ENCODE measurements at places on chromosomes 16 and 17.
A peak's percentile ranks its signal among the peaks of the same experiment; 100 is the strongest.

GRCh38 chr17:48893646-48894508, 1.3 kb downstream of the ATP5MC1 start:
- DNase-seq = no peak

GRCh38 chr17:66943484-66943883, 21.0 kb upstream of the CACNG4 start:
- DNase-seq = no peak

DNA sequence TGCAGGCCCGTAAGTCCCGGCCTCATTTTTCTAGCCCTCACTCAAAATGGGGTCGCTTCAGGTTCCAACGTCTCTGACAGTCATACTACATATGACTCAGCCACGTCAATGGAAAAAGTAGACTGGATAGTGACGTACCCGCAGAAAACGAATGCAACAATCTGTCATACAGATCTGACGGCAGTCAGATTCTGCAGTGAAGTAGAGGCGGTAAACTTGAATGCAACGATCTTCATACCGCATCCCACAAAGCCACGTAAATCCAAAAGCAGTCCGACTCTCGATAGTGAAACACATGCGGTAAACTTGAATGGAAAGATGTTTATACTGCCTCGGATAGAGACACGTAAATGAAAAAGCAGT, 38.4 kb upstream of the ARL4D start:
- no peak for DNase-seq

GRCh38 chr17:79777120-79777893, 641 bp upstream of the CBX2 start:
- DNase-seq = peak; percentile 80

DNA sequence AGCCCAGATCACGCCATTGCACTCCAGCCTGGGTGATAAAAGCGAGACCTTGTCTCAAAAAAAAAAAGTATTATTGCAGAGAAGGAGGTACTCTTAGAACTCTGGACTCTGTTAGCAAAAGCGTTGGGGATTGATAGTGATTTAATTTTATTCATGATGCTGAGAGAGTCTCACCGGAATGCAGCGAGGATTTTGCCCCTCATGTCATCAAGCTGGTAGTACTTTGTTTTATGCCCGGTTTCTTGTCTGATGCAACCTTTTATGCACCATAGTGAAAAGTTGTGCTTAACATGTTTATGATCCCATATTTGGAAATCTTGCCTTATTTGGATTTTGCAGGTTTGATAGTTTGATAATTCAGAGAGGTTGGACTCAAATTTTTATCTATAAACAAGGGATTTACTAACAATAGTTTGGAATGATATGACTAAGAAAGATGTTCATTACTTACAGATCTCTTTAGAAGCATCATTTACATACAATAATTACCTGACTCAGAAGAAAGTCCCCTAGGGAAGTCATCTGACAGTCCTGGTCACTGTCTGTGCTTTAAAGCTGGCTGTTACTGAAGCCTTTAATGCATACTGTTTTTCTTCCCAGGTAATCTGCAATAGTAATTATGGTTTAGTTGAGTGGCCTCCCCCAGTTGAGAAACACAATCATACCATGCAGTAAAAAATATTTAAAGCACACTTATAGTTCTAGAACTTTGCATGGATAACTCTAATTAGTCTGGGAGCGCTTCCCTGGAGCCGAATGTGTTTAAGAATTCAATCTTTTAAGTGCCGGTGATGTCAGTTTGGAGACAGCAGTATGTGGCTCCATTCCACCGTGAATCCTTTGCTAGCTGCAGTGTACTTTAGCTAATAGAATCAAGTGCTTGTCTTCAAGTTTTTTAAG, 120.9 kb downstream of the PRKCA start:
- no peak for DNase-seq

- no peak for DNase-seq
These were observed 468.8 kb upstream of the KIF2B start for GRCh38 chr17:53353919-53354351.

DNA sequence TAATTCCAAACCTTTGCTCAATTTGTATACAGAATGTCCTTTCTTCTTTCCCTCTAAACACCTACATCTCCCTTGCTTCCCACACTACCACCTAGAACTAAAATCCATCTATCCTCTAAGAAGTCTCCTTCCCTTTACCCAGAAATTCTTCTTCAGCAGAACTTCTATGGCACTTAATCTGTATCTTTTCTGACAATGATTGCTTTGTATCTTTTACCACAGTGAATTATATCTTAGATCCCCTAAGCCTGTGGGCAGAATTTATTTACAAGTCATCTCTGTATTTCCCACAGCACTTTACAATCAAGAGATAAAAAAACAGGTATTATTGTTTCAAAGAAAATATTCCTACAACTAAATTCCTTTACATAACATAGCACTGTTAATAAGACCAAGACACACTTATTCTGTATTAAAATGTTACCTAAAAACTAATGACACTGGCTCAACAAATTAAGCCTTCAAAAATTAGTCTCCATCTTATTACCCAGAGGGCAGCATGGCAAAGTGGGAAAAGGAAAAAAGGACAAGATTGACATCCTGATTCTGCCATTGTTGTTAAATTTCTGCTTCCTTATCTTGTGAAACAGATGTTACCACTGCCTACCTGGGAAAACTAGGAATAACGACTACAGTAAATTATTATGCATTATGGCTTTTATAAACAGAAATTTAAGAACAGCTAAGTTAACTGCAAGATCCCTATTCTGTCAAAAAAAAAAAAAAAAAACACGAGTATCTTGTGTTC, 42.8 kb downstream of the KANSL1 start:
- no peak for DNase-seq

DNA sequence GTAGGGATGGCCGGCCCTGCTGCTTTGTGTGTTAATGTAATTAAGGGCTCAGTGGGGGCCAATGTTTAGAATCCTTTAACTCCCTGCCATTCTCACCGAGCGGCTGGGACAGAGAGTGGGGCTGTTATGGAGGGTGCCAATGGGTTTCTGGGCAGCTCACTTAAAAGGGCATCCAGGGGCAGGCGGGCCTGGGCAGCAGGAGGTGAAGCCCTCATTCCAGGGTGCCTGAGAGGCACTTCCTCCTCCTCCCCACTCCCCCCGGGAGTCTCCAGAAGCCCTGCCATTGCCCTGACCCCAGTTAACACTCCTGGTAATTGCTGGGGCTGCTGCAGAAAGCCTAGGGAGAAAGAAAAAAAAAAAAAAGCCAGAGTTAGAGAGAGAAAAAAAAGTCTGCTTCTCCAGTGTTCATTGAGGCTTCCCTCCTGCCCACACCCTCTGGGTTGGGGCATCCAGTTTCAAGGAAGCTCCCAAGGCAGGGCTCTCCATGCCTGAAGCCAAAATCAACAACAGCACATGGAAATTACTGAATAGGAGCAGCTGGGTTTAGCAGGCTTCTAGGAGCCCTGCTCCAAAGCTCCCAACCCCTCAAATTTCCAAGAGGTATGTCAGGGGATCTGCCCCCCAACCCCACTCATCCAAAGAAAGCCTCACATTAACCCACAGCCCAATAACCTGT, 28.0 kb downstream of the CUEDC1 start:
- no peak for DNase-seq

DNA sequence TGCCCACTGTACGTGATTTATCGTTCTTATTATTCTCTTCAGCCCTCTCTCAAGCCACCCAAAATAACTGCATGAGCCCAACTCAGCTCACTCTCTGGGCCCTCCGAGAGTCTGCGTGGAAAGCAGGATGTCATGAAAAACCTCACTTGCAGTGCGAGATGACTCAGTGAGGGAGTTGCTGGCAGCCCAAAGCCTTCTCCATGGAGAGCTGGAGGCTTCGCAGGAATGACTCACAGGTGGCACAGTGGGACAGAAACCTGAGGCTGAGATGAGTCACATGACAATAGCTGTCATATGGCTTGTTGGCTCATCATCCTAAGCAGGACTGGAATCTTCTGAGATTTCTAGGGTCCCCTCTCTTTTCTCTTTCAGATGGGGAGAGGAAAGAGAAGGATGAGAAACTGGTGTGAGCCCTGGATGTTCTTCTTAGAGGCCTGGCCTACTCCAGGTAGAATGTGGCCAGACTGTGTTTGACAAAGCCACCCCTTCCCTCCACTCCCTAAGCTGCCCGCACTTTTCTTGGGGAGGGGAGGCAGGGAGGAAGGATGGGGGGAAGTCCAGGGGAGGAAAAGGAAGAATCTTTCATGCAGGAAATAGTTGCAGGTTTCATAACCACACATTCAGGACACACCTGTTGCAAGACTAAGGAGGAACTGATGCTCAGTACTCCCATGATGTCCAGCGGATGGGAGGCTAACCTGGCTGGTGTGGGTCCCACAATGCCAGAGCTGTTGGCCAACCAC, 160.6 kb upstream of the RPL38 start:
- DNase-seq = no peak

- DNase-seq = no peak
These were observed 11.3 kb upstream of the TSPOAP1 start for GRCh38 chr17:58339755-58340404.

GRCh38 chr16:83940630-83941378, 12.2 kb upstream of the OSGIN1 start:
- DNase-seq = no peak

DNA sequence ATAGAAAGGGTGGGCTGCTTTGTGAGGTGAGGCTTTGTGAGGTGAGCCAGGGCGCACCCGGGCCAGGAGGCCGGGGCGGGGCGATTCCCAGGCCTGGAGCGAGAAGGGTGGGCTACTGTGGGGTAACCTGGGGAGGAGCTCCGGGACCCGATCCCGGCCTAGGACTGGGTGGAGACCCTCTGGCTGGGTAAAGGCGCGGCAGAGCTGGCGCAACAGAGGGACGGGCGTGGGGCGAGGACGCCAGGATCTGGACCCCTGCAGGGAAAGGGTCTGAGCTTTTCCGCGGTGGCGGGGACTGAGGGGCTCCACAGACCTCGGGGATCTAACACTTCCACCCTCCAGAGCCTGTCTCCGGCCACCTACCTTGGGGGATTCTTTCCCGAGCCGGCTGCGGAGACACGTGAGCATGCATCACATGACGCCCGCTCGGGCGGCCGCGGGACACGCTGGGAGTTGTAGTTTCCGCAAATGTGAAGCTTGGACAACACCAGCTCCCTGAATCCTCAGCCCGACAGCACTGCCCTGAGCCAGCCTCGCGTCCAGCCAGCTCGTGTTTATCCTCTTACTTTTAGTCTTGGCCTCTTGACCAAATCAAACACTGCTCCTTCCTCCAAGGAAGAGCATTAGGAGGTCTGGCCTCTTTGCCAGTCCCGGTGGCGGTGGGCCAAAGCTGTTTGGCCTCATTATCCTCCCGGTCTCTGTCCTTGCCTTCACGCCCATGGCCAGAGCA, at the start of gene SLC38A7:
SLC38A7 (minus strand) TSS at position 417 of the 730 bp plus-strand sequence. CDS start 4,644 bp downstream, outside the sequence.
- peak; percentile 82 for DNase-seq

DNA sequence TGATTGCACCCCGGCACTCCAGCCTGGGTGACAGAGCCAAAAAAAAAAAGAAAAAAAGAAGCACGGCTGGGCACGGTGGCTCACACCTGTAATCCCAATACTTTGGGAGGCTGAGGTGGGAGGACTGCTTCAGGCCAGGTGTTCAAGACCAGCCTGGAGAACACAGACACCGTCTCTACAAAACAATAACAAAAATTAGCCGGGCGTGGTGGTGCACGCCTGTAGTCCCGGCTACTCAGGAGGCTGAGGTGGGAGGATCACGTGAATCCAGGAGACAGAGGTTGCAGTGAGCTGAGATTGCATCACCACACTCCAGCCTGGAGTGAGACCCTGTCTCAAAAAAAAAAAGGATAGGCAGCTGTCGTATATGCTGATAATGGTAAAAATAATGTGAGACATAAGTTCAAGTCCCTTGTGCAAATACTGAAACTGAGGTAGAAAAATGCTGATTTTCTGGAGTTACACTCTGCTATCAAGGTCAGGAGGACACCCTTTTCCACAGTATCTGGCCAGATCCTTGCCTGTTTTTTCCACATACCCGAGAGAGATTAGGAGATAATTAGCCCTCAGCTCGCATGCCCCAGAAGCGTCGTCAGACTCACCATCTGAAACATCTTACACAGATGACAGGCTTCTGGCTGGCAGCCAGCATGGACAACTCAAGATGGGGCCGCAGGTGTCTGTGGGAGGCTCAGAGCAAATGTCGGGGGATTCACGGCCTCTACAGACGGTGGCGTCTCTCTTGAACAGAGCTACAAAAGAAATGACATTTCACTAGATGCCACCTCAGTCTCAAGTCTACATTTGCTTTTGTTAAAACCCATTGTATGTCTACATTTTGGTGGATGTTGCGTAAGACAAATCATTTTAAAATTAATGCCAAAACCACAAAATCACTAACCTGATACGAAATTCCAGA, 36.8 kb downstream of the WDR45B start:
- DNase-seq = no peak
